Progenitor cell of endocrine pancreas (in vitro differentiated cells): ENCODE measurements at places on chromosomes 1 and 21. TPM values are rescaled to one million over a fixed set of nuclear protein-coding genes. Genes with fewer than 3 reads are reported as not detected.

GRCh38 chr1:207830788-207831187 is 78.9 kb downstream of the CD46 start:
- DNase-seq, result no peak

The ELAVL4 gene
- 3.6 and 4.4 TPM in 2 replicates for total RNA-seq

GRCh38 chr1:64675718-64676345 is 69.0 kb upstream of the RAVER2 start:
- DNase-seq, result no peak

The LRRC8B gene
- 22.2 and 23.0 TPM in 2 replicates for total RNA-seq

DNA sequence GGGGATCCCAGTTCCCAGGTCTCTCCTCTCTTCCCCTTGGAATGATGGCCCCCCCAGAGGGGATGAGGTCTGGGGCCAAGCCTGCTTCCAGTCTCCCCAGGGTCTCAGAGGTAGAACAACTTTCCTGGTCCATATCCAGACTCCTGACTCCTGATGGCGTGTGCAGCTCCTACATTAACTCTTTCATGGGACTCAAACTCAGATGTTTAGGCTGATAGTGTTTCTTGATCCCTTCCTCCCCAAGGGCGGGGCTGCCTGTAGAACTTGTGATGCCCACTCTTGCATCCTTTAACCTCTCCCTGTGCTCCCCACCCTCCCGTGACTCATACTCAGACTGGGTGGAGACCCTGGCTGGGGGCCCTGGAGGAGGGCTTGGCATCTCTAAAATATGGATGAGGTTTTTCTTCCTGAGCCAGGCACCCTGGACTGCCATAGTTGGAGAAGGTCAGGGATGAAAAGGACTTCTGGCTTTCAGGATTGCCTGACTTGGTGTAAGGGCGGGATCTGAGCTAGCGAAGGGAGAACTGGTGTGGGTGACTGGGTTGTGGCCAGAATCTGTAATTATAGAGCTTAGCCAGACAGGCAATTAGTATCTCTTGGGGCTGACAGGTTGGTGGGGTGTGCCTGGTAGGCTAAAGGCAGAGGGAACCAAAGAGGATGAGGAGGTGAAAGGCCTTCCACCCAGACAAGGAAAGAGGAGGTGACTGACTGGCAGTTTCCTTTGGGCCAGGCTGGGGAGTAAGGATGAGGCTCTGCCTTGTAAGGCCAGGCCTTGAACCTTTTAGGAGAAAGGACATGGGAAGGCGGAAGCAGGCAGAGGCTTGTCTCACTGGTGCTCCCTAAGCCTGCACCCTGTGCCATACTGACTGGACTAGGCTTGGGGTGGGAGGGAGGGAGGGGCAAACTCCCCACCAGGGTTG is 1.5 kb downstream of the ATP8B2 start:
- DNase-seq, result no peak

DNA sequence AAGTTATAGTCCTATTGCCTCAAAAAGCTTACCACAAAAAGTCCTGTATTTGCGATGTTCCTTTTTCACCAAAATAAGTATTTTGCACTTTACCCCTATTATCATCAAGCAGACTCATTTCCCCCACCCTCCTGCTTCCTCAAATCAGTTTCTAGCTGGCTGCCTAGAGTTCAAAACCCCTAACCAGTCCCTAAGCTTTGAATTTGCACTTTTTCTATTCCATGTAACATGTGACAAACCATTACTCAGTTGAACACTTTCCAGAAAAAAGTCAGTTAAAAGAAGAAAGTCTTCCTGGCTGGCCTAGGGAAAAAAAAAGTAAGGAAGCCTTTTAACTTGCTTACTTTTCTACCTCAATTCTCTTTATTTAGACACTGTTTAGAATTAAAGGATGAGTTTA is 8.2 kb downstream of the CEP170 start:
- no peak for DNase-seq

GRCh38 chr1:8706995-8707396 is 110.4 kb downstream of the RERE start:
- DNase-seq, result no peak

- DNase-seq, result no peak
Measured at GRCh38 chr1:222994511-222995235, 148.4 kb downstream of the TLR5 start.
